Progenitor cell of endocrine pancreas (in vitro differentiated cells): ENCODE measurements at places on chromosomes 1 and 21.

GRCh38 chr1:227622739-227623475 is 59.6 kb downstream of the ZNF678 start:
- no peak for DNase-seq

DNA sequence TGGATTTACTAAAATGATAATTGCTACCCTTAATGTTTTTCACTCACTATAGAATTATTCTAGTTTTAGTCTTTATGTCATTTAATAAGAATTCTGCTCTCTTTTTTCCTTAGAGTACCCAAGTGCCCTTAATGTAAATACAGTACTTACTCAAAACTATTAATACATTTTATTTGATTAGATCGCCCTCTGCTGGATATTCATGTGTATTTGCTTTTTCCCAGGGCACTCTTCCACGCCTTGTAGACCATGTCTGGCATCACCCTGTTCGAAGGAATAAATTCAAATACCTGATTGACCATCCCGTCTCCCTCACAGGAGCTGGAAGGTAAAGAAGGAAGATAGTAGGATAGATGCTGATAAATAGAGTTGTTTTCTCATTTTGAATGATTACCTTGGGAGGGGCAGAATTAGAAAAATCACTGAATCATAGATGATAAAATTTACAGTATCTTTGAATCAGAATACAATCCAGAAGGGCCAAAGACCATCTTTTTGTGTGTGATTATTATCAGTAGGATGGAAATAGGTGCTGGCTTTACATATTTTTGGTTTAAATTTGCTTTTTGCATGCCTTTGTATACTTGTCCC is 4.1 kb downstream of the AXDND1 start:
- DNase-seq, result no peak

DNA sequence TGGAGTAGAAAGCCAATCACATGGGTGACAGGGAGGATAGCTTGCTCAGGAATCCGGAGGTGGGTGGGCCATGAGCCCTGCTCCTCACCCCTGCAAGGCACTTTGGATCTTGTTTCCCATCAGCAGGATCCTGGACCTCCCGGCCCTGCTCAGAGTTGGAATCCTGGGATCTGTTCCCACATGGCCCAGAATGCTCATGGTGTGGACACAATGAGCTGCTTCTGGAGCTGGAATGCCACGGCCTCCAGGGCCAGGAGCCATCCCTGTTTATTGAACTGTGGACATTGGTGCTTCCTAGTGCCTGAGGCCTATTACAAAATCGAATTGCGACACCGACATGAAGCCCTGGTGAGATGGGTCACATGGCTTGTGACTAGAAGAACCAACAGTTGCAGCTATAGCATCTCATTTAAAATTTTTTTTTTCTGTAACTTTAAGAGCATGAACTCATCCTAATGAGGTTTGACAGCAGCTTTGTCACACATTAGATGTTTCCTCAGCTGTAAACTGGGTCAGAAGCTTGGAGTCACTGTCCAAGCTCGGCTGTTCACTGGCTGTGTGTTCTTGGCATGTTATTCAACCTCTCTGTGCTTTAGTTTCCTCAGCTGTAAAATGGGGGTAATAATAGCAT is 40.4 kb upstream of the GOLT1A start:
- DNase-seq, result no peak

GRCh38 chr1:200610846-200611245 is 9.7 kb downstream of the KIF14 start:
- DNase-seq, result no peak

- DNase-seq, result no peak
These were observed 39.9 kb downstream of the ATF3 start for GRCh38 chr1:212648431-212648830.

DNA sequence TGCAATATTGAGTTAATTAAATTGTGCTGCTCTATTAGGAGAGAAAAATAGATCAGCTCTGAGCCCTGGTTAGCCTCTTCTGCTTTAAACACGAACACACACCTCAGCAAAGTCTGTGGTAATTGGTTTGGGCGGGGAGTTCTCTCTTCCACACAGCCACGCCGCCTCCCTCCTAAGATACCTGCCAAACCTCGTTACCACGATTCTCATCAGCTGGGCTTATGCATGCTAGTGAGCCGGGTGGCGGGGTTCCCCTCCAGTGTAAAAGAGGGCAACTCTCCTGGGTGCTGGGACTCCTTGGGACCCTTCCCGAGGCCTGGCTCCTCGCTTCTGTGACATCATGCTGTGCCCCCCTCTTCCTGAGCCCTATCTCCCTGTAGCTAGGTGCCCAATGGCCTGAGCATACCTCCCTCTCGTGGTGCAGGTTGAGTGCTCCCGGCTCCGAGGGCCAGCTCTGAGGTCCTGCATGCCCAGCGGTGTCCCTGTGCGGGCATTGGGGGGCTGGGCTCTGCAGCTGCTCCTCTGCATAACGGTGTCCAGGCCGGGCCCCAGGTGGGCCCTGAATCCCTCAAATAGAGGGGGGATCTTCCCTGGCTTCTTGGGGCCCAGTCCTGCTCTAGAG is 182.9 kb downstream of the PRDM16 start:
- no peak for DNase-seq

GRCh38 chr1:68442006-68442405 is 7.7 kb downstream of the RPE65 start:
- DNase-seq, result no peak

GRCh38 chr1:183633676-183634343 is 1.8 kb downstream of the ARPC5 start:
- DNase-seq, result no peak

DNA sequence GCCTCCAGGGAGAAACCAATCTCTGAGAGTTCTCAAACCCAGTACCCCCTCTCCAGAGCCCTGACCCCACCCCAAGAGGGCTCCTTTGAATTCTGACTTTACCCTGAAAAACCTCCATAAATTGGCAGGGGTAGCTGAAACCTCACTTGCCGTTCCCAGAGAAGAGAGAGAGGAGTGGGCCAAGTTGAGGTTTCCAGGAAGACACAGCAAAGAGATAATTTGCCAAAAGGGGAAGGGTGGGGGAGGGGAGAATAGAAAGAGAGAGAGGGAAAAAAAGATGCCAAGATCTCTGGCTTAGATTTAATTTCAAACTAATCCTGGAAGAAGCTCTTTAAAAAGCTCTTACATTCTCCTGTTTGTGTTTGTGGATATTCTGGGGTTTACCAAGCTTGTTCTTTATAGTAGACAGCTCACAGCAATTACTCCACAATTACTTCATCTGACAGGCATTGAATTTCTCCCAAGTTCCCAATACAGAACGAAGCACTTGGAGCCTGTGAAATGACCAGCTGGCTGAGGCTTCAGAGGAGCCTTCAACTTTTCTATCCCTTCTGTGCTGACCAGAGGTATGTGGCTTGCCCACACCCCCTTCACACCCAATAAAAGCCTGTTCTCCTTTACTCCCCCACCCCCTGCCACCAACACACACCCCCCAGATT is 1.1 kb upstream of the GRHL3 start:
- no peak for DNase-seq
